ENCODE measurements at places on chromosomes 12 and 14. TPM values are rescaled to one million over a fixed set of nuclear protein-coding genes. Genes with fewer than 3 reads are reported as not detected.

GRCh38 chr14:70955543-70956480, 48.6 kb downstream of the PCNX1 start:
- H3K27me3 ChIP-seq, result no peaks in the 10 kb centered on the region
- H3K4me3 ChIP-seq, result no peak overlapping the region
- no peak overlapping the region for H3K27ac ChIP-seq
- peaks cover 2% of the 10 kb centered on the region for H3K4me1 ChIP-seq

DNA sequence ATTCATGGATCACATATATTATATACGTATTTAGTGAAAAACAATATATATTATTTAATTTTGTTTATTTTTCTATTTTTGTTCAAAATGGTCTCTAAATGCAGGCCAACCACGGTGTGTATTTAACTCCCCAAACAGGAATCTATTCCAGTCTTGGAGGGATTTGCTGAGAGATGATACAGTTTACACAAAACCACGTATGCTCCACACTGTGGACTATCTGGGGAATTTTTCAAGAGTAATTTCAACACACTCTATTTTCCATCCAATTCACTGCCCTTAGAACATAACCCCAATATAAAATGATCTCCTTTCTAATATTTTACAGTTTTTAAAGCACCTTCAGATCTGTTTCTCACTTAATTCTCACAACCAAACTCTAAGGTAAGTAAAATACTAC, 15.3 kb downstream of the EML1 start:
- H3K4me3 ChIP-seq, result no peak overlapping the region
- no peaks in the 10 kb centered on the region for H3K4me1 ChIP-seq
- H3K27ac ChIP-seq, result no peak overlapping the region
- no peaks in the 10 kb centered on the region for H3K27me3 ChIP-seq
- no peak for DNase-seq

- H3K36me3 ChIP-seq, result no peaks in the 10 kb centered on the region
- H3K4me3 ChIP-seq, result no peak overlapping the region
- H3K27ac ChIP-seq, result no peak overlapping the region
- H3K27me3 ChIP-seq, result no peaks in the 10 kb centered on the region
- no peak for DNase-seq
Measured at GRCh38 chr14:34122081-34122480, 171.2 kb upstream of the EGLN3 start.

- H3K4me1 ChIP-seq, result no peaks in the 10 kb centered on the region
- H3K36me3 ChIP-seq, result no peaks in the 10 kb centered on the region
- no peaks in the 10 kb centered on the region for H3K27me3 ChIP-seq
- H3K4me3 ChIP-seq, result no peak overlapping the region
- H3K27ac ChIP-seq, result no peak overlapping the region
Measured at GRCh38 chr12:123912415-123913380, 59.9 kb downstream of the CCDC92 start.

GRCh38 chr12:97967831-97968230, 505.2 kb downstream of the RMST start:
- H3K4me1 ChIP-seq, result no peaks in the 10 kb centered on the region
- H3K36me3 ChIP-seq, result no peaks in the 10 kb centered on the region
- no peak overlapping the region for H3K27ac ChIP-seq
- no peaks in the 10 kb centered on the region for H3K27me3 ChIP-seq

GRCh38 chr12:96375170-96375569, 25.1 kb downstream of the CDK17 start:
- H3K4me1 ChIP-seq, result peaks cover 7% of the 10 kb centered on the region
- H3K27me3 ChIP-seq, result no peaks in the 10 kb centered on the region
- H3K4me3 ChIP-seq, result no peak overlapping the region
- no peak overlapping the region for H3K27ac ChIP-seq

- H3K4me1 ChIP-seq, result no peaks in the 10 kb centered on the region
- H3K27me3 ChIP-seq, result no peaks in the 10 kb centered on the region
- no peaks in the 10 kb centered on the region for H3K36me3 ChIP-seq
Measured at GRCh38 chr14:73262427-73263183, 25.3 kb downstream of the PAPLN start.

GRCh38 chr12:4353785-4354208, 25.7 kb downstream of the FGF23 start:
- no peak overlapping the region for H3K4me3 ChIP-seq
- peaks cover 6% of the 10 kb centered on the region for H3K36me3 ChIP-seq
- H3K27me3 ChIP-seq, result no peaks in the 10 kb centered on the region
- no peak overlapping the region for H3K27ac ChIP-seq

DNA sequence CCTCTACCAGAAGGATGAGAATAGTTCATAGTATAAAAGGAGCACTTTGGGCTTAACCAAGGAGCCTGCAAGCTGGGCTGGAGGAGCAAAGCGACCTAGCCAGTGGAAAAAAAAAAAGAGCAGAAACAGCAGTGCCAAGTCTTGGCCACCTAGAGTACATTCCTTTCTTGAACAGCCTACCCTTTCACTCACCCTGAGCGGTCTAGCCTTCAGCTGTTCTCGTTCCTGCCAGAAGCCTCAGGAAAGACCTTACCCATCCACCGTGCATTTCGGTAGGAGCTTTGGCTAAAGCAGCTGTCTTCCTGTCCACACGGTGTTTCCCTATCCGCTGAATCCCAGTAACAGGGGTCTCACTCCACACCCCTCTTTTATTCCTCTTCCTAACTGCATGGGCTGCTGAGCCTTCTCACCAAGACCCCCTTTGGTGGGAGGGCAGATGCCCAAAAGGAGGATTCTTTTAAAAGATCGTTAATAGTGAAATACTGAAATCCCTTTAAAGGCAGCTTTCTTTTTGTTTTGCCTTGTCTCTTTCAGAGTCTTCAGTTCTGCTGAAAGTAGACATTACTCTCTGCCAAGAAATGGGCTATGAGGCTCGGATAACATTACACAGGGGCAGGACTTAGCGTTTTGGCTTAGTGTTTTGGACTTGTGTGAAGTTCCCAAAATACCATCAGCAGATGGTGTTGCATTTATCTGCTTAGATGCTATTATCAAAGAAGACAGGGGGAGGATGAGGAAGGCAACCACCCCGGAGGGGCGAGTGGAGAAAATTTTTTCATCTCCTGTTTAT, 88.5 kb upstream of the METAP2 start:
- H3K4me1 ChIP-seq, result peaks cover 2% of the 10 kb centered on the region
- H3K36me3 ChIP-seq, result no peaks in the 10 kb centered on the region
- H3K27me3 ChIP-seq, result no peaks in the 10 kb centered on the region
- DNase-seq, result no peak
- H3K27ac ChIP-seq, result peak overlapping the region; percentile 100

- no peak overlapping the region for H3K4me3 ChIP-seq
- H3K36me3 ChIP-seq, result no peaks in the 10 kb centered on the region
- H3K27me3 ChIP-seq, result no peaks in the 10 kb centered on the region
- no peaks in the 10 kb centered on the region for H3K4me1 ChIP-seq
- no peak for DNase-seq
Measured at GRCh38 chr14:70890826-70891659, 16.2 kb upstream of the PCNX1 start.

- H3K4me1 ChIP-seq, result no peaks in the 10 kb centered on the region
- no peak overlapping the region for H3K27ac ChIP-seq
- no peak overlapping the region for H3K4me3 ChIP-seq
- H3K36me3 ChIP-seq, result no peaks in the 10 kb centered on the region
Measured at GRCh38 chr14:99042381-99043266, 229.4 kb downstream of the BCL11B start.

DNA sequence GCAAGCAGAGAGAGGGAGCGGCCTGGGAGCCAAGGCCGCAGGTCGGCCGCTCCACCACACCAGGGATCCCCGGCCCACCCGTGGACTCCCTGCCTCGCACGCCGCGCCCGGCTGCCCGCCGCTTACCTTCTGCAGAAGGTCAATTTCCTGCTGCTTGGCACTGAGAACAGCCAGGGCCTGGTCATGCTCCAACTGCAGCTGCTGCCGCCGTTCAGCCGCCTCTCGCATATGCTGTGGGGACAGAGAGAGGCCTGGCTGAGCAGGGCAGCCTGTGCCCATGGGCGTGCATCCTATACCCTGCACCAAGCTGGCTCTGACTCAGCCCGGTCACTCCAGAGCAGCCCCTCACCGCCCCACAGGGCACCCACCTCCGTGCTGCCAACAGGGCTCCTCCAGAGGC, 141.1 kb downstream of the PIWIL1 start:
- no peaks in the 10 kb centered on the region for H3K27me3 ChIP-seq
- no peaks in the 10 kb centered on the region for H3K36me3 ChIP-seq
- no peak for DNase-seq
- no peak overlapping the region for H3K4me3 ChIP-seq

DNA sequence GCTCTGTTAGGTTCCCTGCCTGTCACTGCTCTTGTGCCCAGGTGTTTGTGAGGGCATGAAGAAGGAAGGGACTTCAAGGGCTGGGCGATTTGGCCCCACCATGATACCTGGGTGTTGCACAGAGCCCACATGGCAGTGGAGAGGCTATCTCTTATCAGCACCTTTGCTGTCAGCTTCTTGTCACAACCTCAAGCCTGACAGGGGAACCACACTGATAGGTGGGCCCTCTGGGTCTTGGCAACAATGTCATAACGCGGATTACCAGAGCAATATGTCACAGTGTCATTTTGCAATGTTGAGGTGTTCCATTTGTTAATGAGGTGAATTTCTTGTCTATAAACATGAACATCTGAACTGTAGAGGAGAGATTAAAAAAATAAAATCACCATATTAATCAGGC, 22.9 kb upstream of the CACNA1C start:
- no peaks in the 10 kb centered on the region for H3K36me3 ChIP-seq
- no peaks in the 10 kb centered on the region for H3K27me3 ChIP-seq
- no peak overlapping the region for H3K27ac ChIP-seq
- no peak for DNase-seq
- no peaks in the 10 kb centered on the region for H3K4me1 ChIP-seq

- H3K4me1 ChIP-seq, result peaks cover 8% of the 10 kb centered on the region
- H3K36me3 ChIP-seq, result no peaks in the 10 kb centered on the region
- no peak overlapping the region for H3K4me3 ChIP-seq
- H3K27me3 ChIP-seq, result no peaks in the 10 kb centered on the region
- no peak overlapping the region for H3K27ac ChIP-seq
Measured at GRCh38 chr14:76920331-76921087, 94.3 kb downstream of the LRRC74A start.

- no peak overlapping the region for H3K4me3 ChIP-seq
- DNase-seq, result no peak
- H3K36me3 ChIP-seq, result no peaks in the 10 kb centered on the region
- H3K27me3 ChIP-seq, result no peaks in the 10 kb centered on the region
- H3K4me1 ChIP-seq, result no peaks in the 10 kb centered on the region
Measured at GRCh38 chr12:63888908-63889635, 44.6 kb downstream of the SRGAP1 start.

DNA sequence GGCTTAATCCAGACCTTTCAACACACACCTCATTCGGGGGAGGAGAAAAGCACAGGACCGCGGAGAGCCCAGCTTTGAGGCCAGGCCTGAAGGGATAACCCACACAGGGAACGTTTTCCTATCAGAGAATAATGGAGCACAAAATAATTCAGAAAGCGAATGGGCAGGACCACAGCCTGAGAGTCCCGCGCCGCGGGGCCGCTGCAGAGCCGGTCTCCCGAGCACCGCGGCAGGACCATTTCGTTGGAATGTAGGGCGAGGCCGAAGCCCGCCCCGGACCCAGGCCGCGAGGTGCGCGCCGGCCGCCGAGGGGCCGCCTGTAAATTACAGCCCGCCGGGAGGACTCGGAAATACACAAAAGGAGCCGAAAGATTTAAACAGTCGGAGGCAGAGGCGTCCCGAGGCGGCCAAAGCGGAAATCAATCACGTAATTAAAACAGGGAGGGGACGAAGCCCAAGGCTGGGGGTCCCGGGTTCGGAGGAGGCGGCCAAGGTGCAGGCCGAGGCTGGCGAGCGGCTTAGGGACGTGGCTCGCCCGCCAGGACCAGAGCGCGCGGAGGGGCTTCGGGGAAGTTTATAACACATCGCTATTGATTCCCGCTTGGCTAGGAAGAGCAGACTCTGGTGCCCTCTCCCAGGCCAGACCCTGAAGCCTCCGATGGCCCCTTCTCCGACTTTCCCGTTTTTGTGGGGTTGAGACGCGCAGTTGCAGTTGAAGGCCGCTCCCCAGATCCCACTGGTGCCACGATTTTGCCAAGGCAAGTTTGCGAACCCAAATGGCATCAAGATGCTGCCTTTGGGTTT, 6.3 kb upstream of the HOXC4 start:
- DNase-seq, result no peak
- no peaks in the 10 kb centered on the region for H3K4me1 ChIP-seq
- H3K36me3 ChIP-seq, result no peaks in the 10 kb centered on the region

GRCh38 chr12:9619411-9620179, 11.9 kb upstream of the KLRB1 start:
- no peak for DNase-seq
- H3K4me3 ChIP-seq, result no peak overlapping the region
- H3K27ac ChIP-seq, result no peak overlapping the region
- no peaks in the 10 kb centered on the region for H3K4me1 ChIP-seq
- H3K27me3 ChIP-seq, result no peaks in the 10 kb centered on the region

DNA sequence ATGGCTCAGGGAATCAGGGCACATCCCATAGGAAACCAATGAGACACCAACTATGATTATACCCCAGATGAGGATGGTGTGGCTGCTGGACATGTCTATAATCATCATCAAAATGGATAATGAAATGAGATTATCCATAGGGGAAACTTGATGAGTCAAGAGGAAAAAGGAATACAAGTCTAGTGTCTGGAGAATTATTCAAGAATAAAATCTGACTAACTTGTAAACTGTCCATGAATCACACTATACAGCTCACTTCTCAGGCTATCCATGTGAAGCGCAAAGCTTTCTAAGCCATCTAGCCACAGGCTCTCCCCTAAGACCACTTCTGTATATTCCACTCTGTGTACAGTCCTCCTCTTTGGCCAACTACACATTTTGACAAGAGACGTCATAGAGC, 52.5 kb downstream of the DUSP16 start:
- H3K27ac ChIP-seq, result no peak overlapping the region
- no peak overlapping the region for H3K4me3 ChIP-seq
- peaks cover 1% of the 10 kb centered on the region for H3K4me1 ChIP-seq
- no peaks in the 10 kb centered on the region for H3K27me3 ChIP-seq

DNA sequence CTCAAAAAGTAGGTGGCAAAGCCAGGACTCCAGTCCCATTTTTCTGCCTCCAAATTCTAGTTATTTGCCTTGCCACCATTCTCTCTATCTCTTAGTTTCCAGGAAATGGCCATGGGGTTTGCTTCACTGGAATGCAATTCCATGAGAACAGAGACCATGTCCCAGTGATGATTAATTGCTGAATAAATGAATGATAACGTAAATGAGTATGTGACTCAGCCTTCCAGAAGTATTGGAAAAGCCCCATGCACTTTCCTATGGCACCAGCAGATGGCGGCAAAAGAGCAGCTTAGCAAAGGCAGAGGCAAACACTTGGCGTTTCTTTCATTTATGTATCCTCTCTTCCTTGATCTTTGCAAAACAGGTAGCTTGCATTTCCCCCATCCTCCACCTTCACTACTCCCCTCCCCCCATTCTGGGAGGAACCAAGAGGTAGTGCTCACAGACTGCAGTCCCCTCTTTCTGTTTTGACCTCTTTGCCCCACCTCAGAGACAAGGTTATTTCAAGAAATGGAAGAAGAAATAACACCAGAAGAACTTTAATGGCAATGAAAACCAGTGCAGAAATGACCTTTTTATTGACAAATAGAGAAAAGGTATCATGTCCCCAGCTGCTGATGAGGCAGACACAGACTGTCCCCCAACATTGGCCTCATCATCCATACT, 21.3 kb downstream of the TBX3 start:
- DNase-seq, result peak; percentile 92
- no peaks in the 10 kb centered on the region for H3K4me1 ChIP-seq
- no peak overlapping the region for H3K4me3 ChIP-seq
- no peak overlapping the region for H3K27ac ChIP-seq

The ESR2 gene
- total RNA-seq, result 0.27 TPM

The LUM gene
- 118 TPM for total RNA-seq

The MGP gene
- 12,824 TPM for total RNA-seq

The KLRD1 gene
- total RNA-seq, result 4.4 TPM

The ENDOU gene
- 1.7 TPM for total RNA-seq

The MSI1 gene
- total RNA-seq, result 1.3 TPM

The STX2 gene
- total RNA-seq, result 31.5 TPM

The CTSG gene
- total RNA-seq, result 3.6 TPM

The GLT8D2 gene
- 64.4 TPM for total RNA-seq

Measured in aorta (tissue), 5 donors.